ENCODE measurements at places on chromosomes 16 and 17.
A peak's percentile ranks its signal among the peaks of the same experiment; 100 is the strongest.

GRCh38 chr17:41178341-41178740, 320 bp upstream of the KRTAP4-2 start:
- no peaks in the 10 kb centered on the region for H3K27me3 ChIP-seq
- no peaks in the 10 kb centered on the region for H3K4me1 ChIP-seq
- H3K27ac ChIP-seq, result no peak overlapping the region
- DNase-seq, result no peak
- no peak overlapping the region for H3K4me3 ChIP-seq

- DNase-seq, result peak; percentile 58
- H3K4me1 ChIP-seq, result peaks cover 56% of the 10 kb centered on the region
- peak overlapping the region; percentile 79 for H3K27ac ChIP-seq
- H3K4me3 ChIP-seq, result peak overlapping the region; percentile 68
- H3K27me3 ChIP-seq, result no peaks in the 10 kb centered on the region
These were observed 1.2 kb downstream of the TRIM65 start for GRCh38 chr17:75895370-75896155.

DNA sequence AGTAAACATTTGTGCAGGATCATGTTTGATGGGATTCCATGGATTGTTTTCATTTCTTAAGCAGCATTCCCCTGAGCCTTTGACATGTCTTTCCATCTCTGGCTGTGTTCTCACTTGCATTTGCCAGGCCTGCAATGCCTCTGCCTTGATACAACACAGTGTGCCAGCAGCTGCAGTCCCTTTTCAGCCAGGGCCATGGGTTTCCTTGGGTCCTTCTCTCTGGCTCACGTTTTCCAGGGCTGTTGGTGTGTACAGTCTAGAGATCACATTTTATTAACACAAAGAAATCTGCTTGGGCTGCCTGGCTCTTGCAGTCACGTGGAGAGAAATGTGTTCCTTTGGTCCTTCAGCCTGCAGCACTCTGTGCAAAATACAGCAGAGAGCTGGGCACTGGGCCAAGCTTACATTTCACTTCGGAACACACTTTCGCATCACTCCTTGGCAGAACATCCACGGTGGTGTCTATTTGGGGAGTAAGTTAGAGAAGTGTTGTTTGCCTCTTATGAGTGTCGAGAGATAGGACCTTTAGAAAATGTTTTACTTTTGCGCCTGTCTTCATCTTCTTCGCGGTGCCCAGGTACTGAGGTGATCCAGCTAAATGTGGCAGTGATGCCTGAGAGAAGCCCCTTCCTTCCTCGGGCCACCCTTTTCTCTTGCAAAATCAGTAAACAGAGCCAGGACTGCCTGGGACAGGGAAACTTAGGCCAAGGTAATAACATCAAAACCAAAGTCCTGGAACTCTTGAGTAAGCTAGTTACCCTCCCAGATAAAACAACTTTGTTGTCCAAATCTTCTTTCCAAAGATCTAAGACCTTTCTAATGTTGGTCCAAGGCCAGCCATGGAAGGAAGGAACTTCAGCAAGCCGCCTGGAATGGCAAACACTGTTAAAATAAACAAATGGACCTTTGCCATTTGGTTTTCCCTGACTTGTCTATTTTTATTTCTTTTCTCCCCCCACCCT, 20.9 kb downstream of the HLF start:
- peak; percentile 99 for DNase-seq
- H3K4me3 ChIP-seq, result 0 out of 2 replicates have a peak overlapping the region, but pooled peaks have one; percentile 3
- peak overlapping the region; percentile 98 for H3K27ac ChIP-seq
- H3K4me1 ChIP-seq, result peaks cover 100% of the 10 kb centered on the region
- peaks cover 20% of the 10 kb centered on the region for H3K36me3 ChIP-seq

DNA sequence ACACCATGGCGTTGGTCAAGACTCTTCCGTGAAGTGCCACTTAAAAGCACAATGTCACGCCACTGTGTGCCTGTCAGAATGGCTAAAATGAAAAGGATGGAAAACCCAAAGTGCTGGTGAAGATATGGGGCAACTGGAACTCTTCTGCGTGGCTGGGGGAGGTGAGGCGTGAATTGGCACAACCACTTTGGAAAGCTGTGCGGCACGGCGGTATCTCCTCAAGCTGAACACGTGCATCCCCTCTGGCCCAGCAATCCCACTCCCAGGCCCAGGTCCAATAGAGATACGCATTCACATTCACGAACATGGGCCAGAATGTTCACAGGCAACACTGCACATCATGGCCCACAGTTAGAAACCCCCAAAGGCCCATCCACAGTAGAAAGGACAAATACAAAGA, 8.9 kb downstream of the DUSP3 start:
- no peaks in the 10 kb centered on the region for H3K27me3 ChIP-seq
- H3K36me3 ChIP-seq, result peaks cover 44% of the 10 kb centered on the region
- no peak overlapping the region for H3K4me3 ChIP-seq

- H3K27me3 ChIP-seq, result peaks cover 4% of the 10 kb centered on the region
- no peaks in the 10 kb centered on the region for H3K4me1 ChIP-seq
- no peak for DNase-seq
- no peak overlapping the region for H3K4me3 ChIP-seq
- no peaks in the 10 kb centered on the region for H3K36me3 ChIP-seq
These were observed 234.2 kb upstream of the TOX3 start for GRCh38 chr16:52781005-52781630.
